ENCODE measurements at places on chromosomes 3 and 15.

DNA sequence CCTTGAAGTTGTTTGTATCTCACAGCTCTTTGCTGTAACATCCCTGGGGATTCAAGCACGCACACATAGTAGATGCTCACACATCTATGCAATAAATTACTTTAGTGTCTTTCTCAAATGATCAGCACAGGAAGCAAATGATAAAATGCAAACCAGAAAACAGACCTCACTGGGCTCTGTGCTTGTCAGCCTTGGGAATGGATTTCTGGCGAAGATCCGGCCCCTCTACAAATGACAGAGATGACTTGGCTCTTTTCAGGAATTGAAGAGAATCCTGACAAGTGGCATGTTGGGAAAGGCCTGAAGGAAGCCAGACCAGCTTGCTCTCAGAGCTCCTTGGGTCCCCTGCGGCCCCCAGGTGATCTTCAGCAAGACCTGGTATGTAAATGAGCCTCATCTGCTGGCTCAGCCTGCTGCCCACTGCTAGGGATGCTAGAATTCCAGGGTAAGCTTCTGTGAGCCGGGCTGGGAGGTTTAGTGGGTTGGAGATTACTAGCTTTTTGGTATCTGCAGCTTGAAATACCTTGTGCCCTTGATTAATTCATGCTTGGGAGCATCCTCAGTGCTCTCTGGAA lies 54.1 kb downstream of the LPP start:
- no peak for DNase-seq

DNA sequence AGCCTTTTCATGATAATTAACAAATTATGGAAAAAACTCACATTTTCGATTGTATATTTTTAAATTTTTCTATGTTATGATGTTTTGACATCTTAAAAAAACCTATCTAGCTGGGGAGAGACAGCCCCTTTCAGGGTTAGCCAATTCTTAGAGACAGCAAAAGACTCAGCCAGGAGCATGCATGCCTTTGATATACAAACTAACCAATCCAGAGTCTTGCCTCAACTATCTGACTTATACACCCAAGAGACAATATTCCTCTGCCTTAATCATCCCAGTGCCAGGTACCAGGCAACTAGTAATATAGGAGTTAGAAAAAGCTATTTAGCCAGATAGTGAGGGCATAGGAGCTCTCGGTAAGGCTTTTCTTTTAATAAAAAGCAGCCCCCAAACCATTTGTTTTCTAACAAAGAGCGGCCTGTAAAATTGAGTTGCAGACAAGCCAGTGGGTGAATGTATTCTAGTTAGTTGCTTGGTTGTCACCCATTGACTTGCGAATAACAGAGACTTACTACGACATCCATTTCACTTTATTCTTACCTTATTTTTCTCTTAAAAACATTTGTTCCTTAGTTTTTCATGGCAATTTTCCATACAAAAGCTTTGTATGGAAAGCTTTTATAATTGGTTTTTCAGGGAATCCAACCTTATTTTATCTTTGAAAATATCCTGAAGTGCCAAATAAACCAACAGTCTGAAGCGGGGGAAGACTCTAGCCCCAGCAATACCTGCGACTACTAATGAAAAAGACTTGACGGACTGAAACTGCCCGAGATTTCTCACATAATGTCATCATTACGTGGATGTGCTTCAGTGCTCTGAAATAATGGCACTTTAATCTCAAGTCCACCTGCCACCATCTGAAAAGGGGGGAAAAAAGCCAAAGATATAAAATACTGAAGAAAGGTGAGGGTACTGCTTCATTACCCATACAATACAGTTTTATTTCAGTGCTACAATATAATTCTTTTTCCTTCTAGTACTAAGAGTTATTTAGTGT lies 64.6 kb upstream of the ATP2C1 start:
- DNase-seq, result no peak

DNA sequence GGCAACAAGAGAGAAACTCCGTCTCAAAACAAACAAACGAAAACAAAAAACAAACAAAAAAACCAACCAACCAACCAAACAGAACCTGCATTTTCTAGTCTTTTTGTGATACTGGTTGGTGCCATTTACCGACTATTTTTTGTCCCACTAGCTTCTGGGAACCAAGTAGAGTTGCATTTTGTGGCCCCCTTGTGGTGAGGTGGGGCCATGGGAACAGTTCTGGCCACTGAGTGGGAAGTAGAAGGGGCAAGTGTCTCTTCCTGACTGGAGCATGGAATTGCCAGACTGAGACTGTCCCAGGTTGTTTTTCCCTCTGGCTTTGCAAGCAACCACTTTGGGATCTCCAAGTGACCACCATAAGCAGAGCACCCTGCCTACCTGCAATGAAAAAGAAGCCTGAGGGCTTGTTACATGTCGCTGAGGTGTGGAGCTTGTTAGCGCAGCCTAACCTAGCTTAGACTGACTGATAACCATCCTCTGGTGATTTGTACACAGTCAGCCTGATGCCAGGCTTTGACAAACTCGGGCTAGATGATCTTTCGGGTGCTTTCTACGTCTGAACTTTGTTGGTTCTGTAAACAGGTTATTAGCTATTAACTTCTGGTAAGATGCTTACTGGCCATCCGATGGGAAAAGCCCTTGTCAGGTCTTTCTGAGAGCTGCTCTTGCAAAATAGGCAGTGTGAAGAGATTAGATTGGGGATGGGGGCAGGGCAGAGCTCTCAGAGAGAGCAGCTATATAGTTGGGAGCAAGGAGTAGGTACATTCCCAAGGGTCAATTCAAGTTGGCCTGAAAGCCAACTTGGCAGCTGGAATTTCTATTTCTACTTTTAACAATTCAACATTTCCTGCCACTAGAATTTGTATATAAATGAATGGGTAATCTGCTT lies 172.2 kb downstream of the SSR3 start:
- DNase-seq, result peak; percentile 62

DNA sequence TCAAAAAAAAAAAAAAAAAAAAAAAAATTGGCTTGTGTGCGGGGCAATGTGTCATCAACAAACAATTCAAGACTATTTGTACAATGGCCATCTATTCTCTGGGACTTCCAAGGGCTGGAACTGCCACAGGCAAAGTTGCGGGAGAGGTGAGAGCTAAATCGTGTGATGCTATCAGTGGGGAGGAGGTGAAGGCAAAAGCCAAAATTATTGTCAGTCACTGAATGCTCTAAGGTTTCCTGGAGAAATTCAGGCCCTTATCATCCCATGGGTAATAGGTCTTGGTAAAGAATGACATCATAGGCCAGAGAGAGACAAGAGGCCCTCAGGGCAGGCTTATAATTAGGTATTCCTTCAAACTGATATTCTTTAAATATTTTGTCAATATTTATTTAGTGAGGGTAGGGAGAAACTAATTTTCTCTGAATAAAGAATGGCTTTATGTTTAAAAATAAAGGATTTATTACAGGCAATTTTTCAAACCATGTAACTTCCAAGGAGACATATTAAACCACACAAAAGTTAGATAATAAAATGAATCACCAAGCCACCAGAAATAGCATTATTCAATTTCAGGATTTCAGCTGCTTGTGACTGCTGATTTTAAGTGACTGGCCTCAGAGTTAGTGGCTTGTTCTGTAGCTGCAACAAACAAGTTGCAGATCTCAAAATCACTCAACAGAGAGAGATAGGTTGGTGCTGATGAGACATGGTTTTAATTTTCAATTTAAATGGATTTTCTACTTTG lies 226.3 kb upstream of the MRPL3 start:
- DNase-seq, result no peak

- no peak for DNase-seq
These were observed 84.2 kb upstream of the IL12A start for GRCh38 chr3:159904455-159904854.

Measured in COLO829 (cell line).